ENCODE measurements at places on chromosomes 16 and 17.

DNA sequence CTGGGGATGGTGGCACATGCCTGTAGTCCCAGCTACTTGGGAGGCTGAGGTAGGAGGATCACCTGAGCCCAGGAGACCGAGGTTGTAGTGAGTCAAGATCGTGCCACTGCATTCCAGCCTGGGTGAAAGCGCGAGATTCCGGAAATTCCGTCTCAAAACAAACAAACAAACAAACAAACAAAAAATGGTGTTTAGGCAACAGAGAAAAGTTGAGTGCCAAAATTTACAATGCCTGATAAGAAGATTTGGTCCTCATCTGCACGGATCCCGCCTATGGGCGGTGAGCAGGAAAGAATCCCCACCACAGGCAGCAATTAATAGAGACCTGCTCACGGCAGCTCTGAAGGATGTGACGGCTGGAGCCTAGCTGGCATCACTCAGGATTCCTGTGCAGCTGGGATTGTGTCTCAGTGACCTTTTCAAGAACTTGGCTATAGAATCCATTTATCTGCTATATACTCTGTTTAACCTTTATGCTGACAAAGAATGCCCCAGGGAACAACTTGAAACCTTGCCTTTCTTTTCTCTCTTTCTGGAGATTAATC lies 14.0 kb upstream of the TEX2 start:
- no peaks in the 10 kb centered on the region for H3K36me3 ChIP-seq
- no peak for DNase-seq

DNA sequence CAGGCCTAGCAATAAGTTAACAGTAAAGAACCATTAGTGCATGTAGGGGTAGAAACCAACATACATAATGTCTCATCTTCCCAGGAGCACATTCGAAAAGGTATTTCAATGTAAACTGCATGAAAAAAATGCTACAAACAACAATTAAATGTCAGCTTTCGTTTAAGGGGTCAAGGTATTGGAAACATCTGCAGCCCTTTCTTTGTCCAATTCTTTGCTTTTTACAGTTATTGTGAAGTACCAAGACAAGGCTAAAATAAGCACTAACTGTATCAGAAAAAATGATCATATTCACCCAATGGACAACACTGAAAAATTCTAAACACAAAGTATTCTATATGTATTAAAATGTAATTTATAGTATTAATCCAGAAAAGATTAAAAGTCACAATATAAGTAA lies 37.9 kb downstream of the GPATCH8 start:
- H3K27ac ChIP-seq: no peak overlapping the region
- H3K36me3 ChIP-seq: peaks cover 28% of the 10 kb centered on the region
- H3K4me3 ChIP-seq: no peak overlapping the region
- peaks cover 25% of the 10 kb centered on the region for H3K4me1 ChIP-seq
- H3K27me3 ChIP-seq: no peaks in the 10 kb centered on the region

GRCh38 chr16:27790546-27791403 lies 240.8 kb downstream of the KATNIP start:
- no peaks in the 10 kb centered on the region for H3K4me1 ChIP-seq
- no peaks in the 10 kb centered on the region for H3K36me3 ChIP-seq
- H3K27me3 ChIP-seq: peaks cover 19% of the 10 kb centered on the region
- no peak overlapping the region for H3K27ac ChIP-seq
- H3K4me3 ChIP-seq: no peak overlapping the region

- H3K27ac ChIP-seq: no peak overlapping the region
- DNase-seq: no peak
- no peaks in the 10 kb centered on the region for H3K4me1 ChIP-seq
- no peaks in the 10 kb centered on the region for H3K36me3 ChIP-seq
- H3K27me3 ChIP-seq: peaks cover 10% of the 10 kb centered on the region
- no peak overlapping the region for H3K4me3 ChIP-seq
Measured at GRCh38 chr16:25626172-25626571, 65.6 kb upstream of the HS3ST4 start.

DNA sequence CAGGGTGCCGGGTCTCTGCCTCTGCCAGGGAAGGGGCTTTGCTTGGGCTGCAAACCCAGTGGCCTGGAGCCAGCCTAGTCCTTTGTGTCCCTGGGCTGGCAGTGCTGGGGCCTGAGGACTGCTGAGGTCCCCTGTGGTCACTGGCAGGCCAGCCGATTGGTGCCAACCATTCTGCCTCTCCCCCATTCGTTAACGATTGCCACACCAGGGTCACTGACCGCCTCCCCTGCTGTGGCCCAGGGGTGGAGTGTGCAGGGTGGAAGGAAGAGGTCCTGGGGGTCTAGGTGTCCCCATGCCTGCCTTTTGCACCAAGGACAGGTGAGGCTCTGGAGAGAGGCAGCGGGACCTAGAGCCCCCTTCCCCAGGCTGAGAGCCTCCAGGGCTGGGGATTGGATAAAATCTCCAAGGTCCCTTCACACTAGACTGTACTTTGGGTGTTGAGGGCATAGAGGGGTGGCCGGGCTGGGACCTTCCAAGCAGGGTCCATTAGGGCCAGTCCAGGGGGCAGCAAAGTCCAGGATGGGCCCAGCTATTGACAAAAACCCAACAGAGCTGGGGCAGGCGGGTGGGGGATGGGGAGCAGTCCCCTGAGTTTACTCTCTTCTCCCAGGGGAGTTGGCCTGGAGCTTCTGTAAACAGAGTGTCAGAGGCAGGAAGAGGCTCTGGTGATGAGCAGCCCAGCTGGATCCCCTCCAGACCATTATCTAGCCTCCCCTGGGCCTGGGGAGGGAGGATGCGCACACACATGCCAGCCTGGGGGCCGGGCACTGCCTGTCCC lies 1.1 kb downstream of the VASN start:
- peaks cover 97% of the 10 kb centered on the region for H3K36me3 ChIP-seq
- peak overlapping the region; percentile 76 for H3K4me3 ChIP-seq
- H3K27me3 ChIP-seq: no peaks in the 10 kb centered on the region
- H3K4me1 ChIP-seq: peaks cover 12% of the 10 kb centered on the region
- DNase-seq: no peak
- no peak overlapping the region for H3K27ac ChIP-seq

- H3K27ac ChIP-seq: peak overlapping the region; percentile 79
- peaks cover 11% of the 10 kb centered on the region for H3K4me1 ChIP-seq
- H3K36me3 ChIP-seq: no peaks in the 10 kb centered on the region
- H3K4me3 ChIP-seq: no peak overlapping the region
- DNase-seq: no peak
Measured at GRCh38 chr17:66535611-66536010, 233.2 kb downstream of the PRKCA start.

DNA sequence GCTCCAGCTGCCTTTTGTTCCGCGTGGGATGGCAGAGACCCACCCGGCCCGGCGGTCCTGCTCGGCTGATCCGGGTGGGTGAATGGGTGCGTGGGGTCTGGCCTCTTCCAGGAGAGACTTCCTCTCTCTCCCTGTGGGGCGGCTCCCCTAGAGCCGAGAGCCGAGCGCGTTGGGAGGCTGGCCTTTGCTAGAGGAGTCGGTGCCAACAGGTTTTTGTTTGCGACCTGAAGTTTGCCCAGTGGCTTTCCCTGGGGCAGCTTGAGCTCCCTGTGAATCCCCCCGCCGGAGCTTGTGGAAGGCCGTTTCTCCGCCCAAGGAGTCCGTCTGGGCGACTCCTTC lies 970 bp downstream of the EPN2 start:
- peak overlapping the region; percentile 82 for H3K4me3 ChIP-seq
- H3K27ac ChIP-seq: peak overlapping the region; percentile 81
- DNase-seq: no peak
- H3K4me1 ChIP-seq: peaks cover 9% of the 10 kb centered on the region

DNA sequence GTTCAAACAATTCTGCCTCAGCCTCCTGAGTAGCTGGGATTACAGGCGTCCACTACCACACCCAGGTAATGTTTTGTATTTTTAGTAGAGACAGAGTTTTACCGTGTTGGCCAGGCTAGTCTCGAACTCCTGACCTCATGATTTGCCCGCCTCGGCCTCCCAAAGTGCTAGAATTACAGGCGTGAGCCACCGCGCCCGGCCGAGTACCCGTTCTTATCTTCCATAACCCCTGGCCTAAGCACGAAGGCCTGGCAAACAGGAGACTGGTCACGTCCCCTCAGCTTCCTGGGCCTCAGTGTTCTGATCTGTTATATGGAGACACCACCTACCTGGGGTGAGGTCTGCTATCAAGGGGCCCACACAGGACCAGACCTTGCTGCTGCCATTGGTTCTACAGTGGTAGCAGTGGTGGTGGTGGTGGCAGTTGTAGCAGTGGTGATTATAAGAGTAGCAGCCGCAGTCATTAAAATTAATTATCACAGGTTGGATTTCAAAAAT lies 1.3 kb downstream of the SLC5A10 start:
- no peaks in the 10 kb centered on the region for H3K36me3 ChIP-seq
- no peak overlapping the region for H3K27ac ChIP-seq
- no peak for DNase-seq
- peaks cover 13% of the 10 kb centered on the region for H3K4me1 ChIP-seq

- no peak overlapping the region for H3K27ac ChIP-seq
- peak; percentile 67 for DNase-seq
- peak overlapping the region; percentile 38 for H3K4me3 ChIP-seq
Measured at GRCh38 chr17:81967533-81968395, 6.8 kb upstream of the NOTUM start.

DNA sequence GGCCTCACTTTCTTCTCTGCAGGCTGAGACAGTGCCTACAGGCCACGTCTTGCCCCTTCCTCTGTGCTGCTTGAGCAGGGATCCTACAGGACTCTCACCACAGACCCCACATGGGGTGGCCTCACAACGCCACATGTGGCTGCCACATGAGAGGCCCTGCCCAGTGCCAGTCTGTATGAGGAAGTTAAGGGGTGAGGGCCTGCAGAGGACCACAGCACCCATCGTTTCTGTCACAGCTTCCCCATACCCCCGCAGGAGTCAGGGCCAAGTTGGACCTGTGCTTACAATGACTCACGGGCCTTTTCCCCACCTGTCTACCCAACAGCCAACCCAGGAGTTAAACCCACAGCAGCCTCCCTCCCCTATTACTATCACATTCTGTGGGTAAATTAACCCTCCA lies 2.9 kb upstream of the GSDMB start:
- DNase-seq: no peak
- no peak overlapping the region for H3K4me3 ChIP-seq
- no peaks in the 10 kb centered on the region for H3K27me3 ChIP-seq
- H3K4me1 ChIP-seq: peaks cover 60% of the 10 kb centered on the region

DNA sequence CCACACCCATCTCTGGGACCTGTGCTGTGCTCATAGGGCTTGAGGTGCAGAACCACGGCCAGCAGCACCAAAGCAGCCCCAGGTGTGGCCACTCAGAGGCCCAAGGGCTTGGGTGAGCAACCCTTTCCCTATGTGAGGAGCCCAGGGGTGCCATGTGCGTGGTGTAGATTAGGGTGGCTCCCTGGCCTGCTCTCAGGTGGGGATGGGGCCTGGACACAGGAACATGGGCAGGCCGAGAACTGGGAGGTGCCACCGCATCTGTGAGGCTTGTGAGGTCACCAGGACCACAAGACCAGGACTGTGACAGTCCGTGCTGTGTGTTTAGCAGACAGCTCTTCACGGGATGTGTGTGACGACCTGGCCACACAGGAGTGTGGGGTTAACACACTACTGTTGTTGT lies 103.5 kb upstream of the ZNF750 start:
- H3K4me1 ChIP-seq: no peaks in the 10 kb centered on the region
- H3K36me3 ChIP-seq: peaks cover 32% of the 10 kb centered on the region
- no peak for DNase-seq

GRCh38 chr17:15422392-15422965 lies 44.9 kb downstream of the CDRT4 start:
- peaks cover 3% of the 10 kb centered on the region for H3K36me3 ChIP-seq
- H3K4me1 ChIP-seq: peaks cover 3% of the 10 kb centered on the region
- H3K27ac ChIP-seq: no peak overlapping the region
- H3K27me3 ChIP-seq: peaks cover 10% of the 10 kb centered on the region
- DNase-seq: no peak
- H3K4me3 ChIP-seq: no peak overlapping the region

Data from effector memory CD8-positive, alpha-beta T cell (primary cell).